ENCODE measurements at places on chromosomes 16 and 17. TPM values are rescaled to one million over a fixed set of nuclear protein-coding genes. Genes with fewer than 3 reads are reported as not detected.

COPZ2 gene
- polyA plus RNA-seq = 1.6 TPM

SEZ6L2 gene
- polyA plus RNA-seq = not detected

ZSWIM7 gene
- 66.5 TPM for polyA plus RNA-seq

ASPA gene
- not detected for polyA plus RNA-seq
